ENCODE measurements at places on chromosomes 5 and 9.

- no peak for DNase-seq
Observed at GRCh38 chr9:123395689-123396511, 39.9 kb downstream of the CRB2 start.

GRCh38 chr9:7360513-7360912, 439.1 kb downstream of the DMAC1 start:
- no peak for DNase-seq

DNA sequence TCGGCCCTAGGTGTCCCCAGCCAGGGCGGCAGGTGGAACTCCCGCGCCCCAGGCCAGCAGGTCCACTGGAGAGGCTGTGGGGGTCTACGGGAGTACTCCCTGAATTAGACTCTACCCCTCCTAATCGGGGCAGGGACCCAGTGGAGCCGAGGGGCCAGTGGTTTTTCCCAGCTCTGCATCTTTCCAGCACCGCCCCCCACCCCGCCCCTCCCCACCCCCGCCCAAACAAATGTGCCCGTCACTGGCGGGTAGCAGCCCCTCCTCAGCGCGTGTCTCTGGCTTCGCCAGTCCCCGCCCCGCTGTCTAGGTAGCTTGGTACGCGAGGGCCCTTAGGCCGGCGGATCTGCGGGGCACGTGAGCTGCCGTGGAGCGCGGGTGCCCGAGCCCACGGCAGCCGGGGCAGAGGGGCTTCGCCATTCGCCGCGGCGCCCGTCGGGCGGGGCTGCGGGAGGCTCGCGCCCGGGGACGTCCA, 7.0 kb downstream of the UNC5A start:
- no peak for DNase-seq

GRCh38 chr9:77872177-77872576, 159.4 kb downstream of the GNAQ start:
- no peak for DNase-seq

DNA sequence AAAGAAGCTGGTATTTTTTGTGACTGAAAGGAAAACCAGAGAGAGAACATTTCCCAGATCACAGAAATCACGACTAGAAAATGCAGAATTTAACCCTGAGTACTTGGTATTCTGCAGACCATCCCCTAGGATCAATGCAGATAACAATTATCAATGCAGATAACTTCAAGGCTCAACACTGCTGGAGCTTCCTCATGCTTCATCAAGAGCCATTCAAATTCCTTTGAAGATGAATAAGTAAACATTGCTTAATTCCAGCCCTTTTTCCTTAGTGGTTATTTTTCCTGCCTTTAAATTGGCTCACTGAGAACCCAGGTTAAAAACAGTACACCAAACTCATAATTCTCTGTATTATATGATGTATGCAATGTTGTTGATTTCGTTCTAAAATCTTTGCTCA, 370.1 kb upstream of the TLE4 start:
- DNase-seq = no peak

DNA sequence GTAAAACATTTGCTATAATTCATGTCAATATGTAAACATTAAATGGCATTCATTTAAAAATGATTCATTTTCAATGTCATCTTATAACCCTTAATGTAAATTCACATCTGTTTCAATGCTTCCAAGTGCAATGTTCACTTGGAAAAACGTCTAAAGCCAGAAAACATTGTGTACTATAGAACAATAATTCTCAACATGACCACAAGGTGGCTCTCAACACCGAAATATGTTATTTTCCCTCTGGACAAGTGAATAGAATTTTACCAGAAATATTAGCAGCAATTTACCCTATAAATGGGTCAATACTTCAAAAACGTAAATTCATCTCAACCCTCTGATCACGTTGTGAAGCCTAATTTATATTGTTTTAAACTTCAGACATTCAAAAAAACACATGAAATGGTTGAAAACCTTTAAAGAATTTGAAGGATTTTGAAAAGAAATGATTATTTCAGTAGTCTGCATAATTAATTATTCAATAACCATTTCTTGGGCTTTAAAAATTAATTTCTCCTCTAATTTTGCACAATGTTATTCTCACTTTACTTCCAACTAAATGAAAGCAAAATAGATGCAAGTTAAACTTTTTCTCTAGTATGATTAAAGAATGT, 11.0 kb downstream of the CDH10 start:
- peak; percentile 29 for DNase-seq

DNA sequence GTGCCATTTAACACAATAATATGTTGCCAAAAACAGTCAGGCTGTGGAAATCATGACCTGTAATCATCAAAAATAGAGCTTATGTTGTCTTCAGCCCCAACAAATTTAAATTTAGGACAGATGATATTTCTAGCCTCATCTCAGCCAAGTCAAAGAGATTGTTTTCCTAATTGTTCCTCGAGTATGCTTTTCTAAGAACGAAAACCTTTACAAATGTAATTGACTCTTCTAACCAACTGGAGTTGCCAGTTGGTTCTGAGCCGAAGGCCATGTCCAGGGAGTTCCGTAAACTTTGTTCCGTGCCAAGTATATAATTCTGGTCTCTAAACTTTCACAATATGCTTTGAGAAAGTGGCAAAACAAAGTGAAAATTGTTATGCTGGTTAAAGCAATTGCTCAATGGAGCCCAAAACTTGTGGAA, 160.8 kb downstream of the CEMIP2 start:
- DNase-seq = no peak

DNA sequence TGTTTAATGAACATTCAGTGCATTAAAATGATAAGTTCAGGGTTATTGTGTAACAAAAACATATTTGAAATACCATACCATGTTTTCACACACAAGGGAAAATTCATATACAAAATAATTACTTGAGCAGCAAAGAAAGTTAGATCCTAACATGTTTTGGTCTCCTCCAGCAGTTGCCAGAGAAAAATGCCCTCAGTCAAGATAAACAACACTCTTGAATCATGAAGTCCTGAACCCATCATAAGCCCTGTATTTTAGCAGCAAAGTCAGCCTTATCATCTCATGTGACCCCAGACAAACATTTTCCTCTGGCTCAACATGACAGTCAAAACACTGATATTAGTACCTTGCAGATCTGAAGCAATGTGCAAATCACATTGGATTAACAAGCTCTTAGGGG, 1541.1 kb upstream of the WWC1 start:
- DNase-seq = no peak

GRCh38 chr5:140322751-140323731, 20.1 kb upstream of the PFDN1 start:
- no peak for DNase-seq

Data from iPS DF 6.9 (cell line).